ENCODE measurements at places on chromosomes 3 and 15. TPM values are rescaled to one million over a fixed set of nuclear protein-coding genes. Genes with fewer than 3 reads are reported as not detected.

DNA sequence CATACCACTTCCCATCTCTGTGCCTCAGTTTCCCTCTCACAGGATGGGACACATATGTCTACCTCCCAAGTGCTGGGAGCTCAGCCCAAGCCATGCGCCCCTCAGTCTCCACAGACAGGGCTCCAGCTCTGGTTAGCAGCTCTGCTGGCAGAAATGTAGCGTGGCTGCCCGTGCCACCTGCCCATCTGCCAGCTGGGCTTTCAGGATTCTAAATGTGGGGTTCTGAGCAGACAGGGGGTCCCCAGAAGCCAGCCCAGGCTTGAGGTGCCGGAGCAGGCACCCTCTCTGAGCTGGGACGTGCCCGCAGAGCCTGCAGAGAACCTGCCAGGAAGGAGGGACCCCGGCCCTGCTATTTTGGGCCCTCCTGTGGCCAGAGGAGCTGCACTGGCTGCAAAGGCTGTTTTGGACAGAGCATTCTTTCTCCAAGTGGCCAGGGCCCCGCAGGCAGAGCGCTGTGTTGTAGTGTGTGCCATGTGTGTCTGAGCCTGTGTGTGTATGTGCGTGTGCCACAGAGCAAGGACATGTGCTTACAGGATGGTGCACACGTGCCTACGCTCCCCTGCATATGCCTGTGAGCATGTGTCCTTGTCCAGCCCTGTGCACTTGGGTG lies 31.7 kb downstream of the PSTPIP1 start:
- DNase-seq = peak; percentile 69

ACKR4 gene
- 5.6 TPM for total RNA-seq

TTC21A gene
- total RNA-seq = 2.7 TPM

GRCh38 chr3:167466966-167467365 lies 6.9 kb downstream of the SERPINI2 start:
- DNase-seq = no peak

PPP2R3A gene
- 36.8 TPM for total RNA-seq

DNA sequence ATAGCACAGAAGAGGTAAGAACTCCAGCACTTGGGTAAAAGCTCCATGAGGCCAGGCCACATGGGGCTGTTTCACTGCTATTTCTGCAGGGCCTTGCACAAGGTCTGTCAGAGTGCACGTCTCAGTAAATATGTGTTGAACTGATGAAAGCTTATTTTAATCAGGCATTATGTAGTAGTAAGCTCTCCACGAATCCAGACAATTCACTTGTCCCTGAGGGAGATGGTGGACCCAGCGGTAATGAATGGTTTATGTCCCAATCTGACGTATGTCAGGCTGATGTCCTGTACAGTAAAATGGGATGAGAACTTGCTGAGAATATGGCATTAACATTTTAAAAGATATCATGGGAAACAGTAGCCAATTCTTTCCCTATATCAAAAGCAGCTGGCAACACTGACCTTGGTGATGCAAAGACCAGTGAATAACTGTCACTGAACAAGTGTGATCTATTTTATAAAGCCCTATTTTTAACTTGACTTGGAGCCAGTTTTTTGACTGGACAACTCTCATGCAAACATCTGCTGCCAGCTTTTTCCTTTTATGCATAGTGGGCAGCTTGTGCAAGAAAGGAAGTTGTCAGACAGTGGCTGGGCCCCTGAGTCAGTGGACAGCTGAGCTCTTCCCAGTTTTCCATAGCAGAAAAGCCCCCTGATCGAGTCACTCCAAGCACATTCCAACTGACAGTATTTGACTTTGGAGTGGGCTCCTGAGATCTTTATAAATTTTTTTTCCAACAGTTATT lies 519.8 kb upstream of the MDFIC2 start:
- DNase-seq = peak; percentile 28

- DNase-seq = no peak
Observed at GRCh38 chr3:16033889-16034687, 140.4 kb upstream of the GALNT15 start.

- DNase-seq = no peak
Observed at GRCh38 chr3:141191097-141191749, 40.4 kb upstream of the PXYLP1 start.

All from lower leg skin (tissue), 4 donors.